ENCODE measurements at places on chromosomes 12 and 14.

DNA sequence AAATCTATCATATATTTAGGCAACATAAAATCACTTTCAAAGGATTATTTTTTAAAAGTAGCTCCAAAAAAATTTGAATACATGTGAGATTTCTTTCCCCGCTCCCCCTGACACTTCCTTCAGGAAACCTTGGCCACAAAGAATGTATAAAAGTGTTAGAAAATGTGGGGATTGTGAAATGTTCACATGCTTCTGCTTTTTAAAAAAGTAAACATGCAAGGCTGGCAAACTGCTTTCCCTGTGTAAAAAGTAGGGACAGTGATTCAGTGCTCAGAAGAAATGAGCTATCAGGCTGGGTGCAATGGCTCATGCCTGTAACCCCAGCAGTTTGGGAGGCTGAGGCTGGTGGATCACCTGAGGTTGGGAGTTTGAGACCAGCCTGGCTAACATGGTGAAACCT, 26.6 kb downstream of the MBIP start:
- peak; percentile 25 for DNase-seq

DNA sequence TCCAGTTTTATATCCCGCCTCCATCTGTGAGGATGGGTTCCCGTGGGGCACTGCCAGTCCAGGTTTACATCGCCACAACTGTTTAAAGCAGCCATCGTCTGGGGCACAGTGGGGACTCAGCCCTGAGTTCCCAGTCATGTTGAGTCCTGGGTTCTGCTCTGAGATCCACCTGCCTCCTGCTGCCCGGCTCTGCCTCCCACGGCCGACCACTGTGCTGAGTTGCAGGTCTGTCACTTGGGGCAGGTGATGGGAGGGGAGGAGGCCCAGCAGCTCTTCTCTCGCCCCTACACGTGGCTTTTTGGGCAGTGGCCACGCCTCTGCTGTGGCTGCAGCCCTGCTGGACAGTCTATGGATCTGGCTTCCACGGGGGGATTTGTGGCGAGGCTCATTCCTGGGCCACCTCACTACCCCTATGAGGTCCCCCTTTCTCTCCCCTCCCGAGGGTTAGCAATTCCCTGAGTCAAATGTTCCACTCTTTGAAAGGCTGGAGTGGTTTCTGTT, 143.0 kb downstream of the ADGRD1 start:
- DNase-seq = no peak

- DNase-seq = no peak
These were observed 5.2 kb downstream of the ARHGAP9 start for GRCh38 chr12:57474430-57474829.

- no peak for DNase-seq
These were observed 2.5 kb downstream of the SLC7A7 start for GRCh38 chr14:22812744-22813143.

- no peak for DNase-seq
These were observed 133.1 kb upstream of the CNOT2 start for GRCh38 chr12:70110085-70110484.

DNA sequence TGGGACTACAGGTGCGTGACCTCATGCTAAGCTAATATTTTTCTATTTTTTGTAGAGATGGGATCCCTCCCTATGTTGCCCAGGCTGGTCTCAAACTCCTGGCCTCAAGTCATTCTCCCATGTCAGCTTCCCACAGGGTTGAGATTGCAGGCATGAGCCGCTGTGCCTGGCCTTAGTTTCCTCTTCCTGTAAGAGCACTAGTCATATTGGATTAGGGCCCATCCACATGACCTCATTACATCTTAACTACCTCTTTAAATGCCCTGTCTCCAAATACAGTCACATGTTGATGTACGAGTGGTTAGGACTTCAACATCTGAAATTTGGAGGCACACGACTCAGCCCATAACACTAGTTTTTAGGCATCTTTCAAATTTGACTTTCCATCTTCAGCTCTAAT, 72.2 kb upstream of the RASSF3 start:
- peak; percentile 45 for DNase-seq

DNA sequence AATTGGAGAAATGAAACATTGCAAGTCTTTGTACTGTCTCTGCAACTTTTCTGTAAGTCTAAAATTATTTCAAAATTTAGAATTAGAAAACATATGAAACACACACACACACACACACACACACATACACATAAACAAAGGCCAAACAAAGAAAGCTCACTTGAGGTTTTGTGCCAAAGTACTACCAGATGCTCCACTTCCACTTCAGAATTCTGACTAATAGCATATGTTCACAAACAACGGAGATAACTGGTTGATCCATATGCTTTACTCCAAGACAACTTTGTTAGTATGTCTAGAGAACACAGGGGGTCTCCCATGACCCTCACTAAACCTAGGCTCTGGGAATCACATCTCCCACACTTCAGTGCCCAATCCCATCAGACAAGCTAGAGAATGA, 133.8 kb upstream of the CLEC14A start:
- DNase-seq = peak; percentile 48

- DNase-seq = no peak
These were observed 79.6 kb downstream of the MOK start for GRCh38 chr14:102225386-102225785.

DNA sequence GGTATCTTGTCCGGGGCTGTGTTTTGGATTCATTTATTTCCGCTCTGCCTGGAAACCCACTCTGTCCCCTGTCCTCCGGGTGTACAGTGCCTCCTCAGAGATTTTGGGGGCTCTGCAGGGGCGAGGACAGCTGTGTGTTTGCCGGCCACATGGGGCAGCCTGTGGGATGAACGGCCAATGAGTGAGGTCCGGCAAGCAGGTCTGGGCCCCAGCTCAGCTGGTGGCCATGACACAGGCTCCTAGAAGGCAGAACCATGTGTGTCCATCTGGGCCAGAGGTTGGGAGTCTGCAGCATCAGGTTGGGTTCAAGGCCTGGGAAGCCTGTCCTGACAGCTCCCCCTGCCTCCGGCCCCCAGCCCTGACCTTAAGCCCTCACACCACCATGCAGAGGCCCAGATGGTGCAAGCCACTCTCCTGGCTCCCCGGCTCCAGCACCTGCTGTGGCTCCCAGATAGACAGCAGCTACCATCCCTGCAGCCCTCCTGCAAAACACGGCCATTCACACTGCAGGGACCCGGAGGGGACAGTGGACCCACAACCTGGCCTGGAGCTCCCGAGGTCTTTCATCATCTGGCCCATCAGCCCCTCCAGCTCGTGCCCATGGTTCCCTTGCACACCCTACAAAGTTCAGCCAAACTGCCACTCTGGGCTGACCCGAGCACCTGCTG, 220.1 kb upstream of the C14orf180 start:
- no peak for DNase-seq

DNA sequence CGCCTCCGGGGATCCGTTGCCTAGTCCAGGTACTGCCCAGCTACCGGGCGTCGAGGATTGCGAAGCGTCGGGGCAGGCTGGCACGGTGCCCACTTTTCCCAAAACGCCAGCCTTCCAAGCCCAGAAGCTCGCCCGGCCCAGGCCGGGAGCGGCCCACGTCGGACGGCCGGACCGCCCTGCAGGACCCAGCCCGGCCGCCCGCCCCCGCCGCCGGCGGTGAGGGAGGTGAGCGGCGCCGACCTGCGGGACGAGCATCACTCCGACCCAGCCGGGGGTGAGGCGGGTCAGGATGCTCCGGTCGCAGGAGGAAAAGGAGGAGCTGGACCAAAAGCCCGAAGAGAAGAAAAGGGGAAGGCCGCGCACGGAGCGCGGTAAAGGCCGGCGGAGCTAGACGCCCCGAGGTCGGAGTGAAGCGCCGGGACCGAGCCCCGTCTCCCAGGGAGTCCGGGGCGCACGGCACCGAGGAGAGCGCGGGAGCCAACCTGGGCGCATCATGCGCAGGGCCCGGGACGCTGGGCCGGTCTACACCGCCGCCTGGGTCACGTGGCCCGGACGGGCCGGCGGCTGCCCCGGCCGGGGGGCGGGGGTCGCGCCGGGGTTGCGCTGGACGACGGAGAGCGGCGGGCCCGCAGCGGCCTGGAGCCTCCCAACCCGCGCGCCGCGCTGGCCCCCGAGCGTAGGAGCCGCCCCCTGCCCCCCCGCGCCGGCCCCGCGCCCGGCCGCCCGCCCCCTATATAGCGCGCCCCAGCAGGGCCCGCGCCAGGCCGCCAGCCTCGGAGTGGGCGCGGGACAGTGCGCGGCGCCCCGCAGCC, at the start of gene AQP5:
TSS of gene AQP5 (plus strand) at position 762 of the 812 bp plus-strand sequence. CDS start 146 bp downstream, outside the sequence.
- no peak for DNase-seq

GRCh38 chr14:28577187-28577586, 189.4 kb upstream of the FOXG1 start:
- DNase-seq = no peak

GRCh38 chr12:104632724-104633201, 176.0 kb downstream of the CHST11 start:
- DNase-seq = no peak

- no peak for DNase-seq
These were observed 2.4 kb upstream of the NKX2-1 start for GRCh38 chr14:36522347-36522971.

DNA sequence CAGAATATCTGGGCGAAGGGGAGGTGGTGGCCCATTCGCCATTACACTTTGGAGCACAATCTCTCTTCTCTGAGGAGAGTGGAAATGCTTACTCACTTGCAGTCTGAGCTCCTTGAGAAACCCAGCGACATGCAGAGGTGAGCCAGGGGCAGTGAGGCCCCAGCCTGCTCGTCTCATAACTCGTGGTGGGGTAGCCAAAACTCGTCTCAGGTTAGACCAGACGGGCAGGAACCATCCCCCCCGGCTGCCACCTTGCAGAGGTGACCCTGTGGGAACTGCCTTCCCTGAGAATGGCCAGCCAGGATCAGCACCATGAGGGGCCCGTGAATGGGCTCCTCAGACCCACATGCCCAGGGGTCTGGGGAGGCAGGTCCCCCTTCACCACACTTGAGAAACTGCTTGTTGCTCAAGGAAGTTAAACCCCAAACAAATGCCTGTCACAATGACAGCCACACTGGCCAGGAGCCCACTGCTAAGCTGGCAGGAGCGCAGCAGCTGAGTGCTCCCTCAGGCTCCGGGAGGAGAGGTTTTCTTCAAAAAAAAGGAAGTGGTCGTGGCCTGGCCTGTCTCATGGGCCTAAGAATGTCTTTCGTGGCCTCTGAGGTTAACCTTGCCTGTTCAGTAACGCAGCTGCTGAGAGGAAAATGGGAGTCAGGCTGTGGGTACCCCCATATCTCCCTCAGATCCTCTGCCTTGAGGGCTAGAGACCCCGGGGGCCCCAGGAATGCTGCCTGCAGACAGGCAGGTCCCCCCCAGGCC, 9.2 kb upstream of the ALDH2 start:
- DNase-seq = peak; percentile 24

GRCh38 chr12:89062996-89063395, 289.3 kb downstream of the DUSP6 start:
- no peak for DNase-seq

DNA sequence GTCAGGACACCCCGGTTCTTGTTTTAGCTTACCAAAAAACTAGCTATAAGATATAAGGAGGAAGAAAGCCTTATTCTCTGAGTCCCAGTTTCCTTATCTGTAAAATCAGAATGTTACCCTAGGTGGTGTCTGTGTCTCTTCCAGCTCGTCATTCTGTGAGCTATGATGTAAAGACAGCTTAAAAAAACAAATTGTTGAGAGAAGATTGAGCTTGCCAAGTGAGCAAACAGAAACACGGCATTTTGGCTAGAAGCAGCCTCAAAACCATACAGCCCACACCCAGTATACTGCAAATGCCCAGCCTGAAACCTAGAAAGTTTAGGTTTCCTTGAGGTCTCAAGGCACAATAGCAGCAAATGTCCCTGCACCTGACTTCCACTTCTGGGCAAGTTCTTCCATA, 151.4 kb downstream of the SSPN start:
- no peak for DNase-seq

- DNase-seq = no peak
These were observed 134.1 kb downstream of the KCNA5 start for GRCh38 chr12:5177731-5178130.

- peak; percentile 56 for DNase-seq
These were observed 3.6 kb upstream of the BATF start for GRCh38 chr14:75518625-75519024.

GRCh38 chr12:46438256-46438655, 65.7 kb upstream of the SLC38A2 start:
- DNase-seq = no peak

GRCh38 chr12:100158535-100158934, 15.9 kb upstream of the BLTP3B start:
- no peak for DNase-seq

DNA sequence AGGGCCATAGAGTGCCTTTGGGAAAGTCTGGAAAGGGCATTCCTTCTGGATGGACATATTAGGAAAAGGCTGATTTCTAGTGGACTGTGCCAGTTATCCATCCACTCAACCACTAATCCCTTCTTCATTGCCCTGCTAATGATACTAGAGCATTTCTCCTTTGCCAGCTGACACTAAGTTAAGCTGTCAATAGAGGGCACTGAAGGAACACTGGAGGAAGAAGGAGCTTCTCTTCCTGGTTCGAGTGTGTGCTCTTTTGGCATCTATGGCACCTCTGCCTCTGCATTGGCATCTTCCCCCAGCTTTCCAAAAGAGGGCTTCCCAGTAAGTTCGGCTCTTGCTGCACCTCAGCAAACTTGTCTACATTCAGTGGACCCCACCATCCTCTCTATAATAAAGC, 165.4 kb downstream of the DERA start:
- DNase-seq = no peak

DNA sequence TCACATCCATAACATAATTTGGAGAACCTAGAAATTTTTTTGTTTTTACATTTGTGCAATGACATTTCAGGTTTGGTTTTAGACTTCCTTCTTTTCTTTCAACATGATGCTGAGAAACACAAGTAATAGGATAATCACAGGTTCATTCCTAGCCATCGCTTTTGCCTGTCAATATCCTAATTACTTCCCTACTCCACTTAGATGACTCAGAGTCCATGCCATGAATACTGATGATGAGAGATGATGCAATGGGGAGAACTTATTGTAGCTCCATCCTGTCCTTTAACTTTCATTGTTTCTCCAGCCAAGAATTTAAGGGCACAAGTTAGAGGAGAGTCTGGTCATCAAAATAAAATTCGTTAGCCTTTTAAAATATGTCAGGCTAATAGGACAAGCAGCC, 101.3 kb downstream of the PTPRO start:
- no peak for DNase-seq

DNA sequence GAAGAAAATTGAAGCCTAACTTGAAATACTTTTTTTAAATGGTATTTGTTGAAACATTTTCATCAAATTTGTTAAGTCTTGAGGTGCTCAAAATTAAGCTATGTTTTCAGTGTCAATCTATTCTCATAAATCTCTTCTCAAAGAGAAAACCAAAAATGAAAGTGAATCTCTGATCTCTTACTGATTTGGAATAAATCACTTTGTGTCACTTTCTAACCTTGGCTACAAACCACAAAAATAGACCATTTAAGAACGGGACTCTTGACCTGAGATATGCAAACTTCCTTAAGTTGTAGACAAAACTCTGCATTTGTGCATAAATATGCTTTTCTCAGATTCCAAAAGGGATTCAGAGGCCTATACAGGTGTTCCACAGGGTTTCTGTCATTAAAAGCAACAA, 192.9 kb downstream of the SEC23A start:
- no peak for DNase-seq

- no peak for DNase-seq
These were observed 98.3 kb downstream of the AVPR1A start for GRCh38 chr12:63052696-63053095.

DNA sequence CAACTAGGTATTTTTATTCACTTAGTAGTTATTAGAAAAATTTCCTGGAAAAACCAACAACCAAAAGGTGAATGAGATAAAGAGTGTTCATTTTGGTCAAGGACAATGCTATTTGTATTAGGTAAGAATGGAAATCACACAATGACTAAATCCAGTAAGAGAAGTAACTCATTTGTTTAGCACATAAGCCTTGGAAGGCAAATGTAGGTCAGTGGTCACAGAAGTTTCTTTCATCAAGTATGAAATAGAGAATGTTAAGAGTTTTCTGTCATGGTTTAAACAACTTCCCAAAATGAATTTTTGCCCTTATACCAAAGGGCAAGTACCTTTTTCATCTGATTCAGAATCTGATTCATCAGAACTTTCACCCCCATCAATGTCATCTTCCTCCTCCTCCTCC, 101.7 kb downstream of the KIF21A start:
- DNase-seq = no peak

Data from lung microvascular endothelial cell (primary cell).